ENCODE measurements at places on chromosomes 3 and 15.

DNA sequence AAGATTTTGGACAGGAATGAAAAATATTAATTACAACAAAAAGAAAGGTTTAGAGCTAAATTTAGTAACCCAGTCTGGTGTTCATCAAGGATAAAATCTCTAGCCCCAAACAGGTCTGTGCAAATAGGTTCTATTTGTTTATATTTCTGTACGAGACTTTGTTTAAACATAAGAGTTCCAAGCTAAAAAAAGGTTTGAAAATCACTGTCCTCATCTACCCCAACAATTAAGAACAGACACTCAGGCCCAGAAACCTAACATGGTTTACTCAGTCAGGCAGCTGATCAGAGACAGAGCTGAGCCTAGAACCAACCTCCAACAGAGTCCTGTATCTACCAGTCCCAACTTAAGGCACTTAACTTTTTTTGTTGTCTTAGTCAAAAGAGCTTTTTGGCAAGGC is 49.3 kb downstream of the SNX4 start:
- DNase-seq, result no peak

- no peak for DNase-seq
These were observed 7.9 kb upstream of the GOLGA8B start for GRCh38 chr15:34591306-34591705.

DNA sequence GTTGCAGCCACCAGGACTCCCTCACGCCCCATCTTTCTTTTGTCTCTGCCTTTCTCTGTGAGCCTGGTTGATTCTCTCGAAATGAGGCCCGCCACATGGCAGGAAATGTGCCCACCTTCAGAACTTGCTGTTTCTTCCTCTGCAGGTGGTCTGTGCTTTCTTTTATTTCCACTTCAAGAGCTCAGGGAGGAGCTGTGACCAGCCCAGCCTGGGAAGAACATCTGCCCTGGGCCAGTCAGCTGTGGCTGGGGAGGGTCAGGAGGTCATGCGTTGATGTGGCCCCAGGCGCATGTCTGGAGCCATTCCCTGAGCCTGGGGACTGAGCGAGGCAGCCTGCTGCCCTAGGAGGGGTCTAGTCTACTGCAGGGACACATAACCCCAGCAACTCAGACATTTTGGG is 8.0 kb downstream of the FBLN2 start:
- DNase-seq, result no peak

DNA sequence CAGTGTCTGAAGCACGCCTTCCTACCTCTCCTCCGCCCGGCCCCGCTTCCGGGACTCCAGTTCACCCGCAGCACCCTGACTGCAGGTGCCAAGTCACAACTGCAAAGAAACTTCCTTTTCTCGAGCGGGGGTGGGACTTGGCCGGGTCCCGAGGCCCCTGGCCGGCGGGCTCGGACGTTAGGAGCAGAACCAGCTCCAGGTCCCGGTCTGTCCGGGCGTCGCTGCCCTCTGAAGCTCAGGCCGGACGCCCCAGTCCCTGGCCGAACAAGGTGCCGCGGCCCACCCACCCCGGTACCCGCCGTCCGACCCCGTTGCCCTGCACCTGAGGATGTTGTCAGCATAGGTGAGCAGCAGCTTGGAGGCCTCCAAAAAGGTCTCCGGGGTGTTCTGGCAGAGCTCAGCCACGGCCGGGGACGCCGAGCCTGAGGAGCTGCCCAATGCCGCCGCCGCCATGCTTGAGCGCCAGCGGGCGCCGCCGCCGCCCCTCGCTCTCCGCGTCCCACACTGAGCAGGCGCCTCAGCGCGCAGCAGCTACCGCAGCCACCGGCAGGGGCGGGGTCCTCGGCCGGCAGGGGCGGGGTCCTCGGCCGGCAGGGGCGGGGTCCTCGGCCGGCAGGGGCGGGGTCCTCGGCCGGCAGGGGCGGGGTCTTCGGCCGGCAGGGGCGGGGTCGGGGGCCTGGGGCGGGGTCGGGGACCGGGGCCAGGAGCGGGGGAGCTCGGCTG is at the start of gene NGLY1:
Gene NGLY1 (minus strand): TSS at position 506 of the 723 bp plus-strand sequence. CDS start 53 bp downstream, at position 453.
- DNase-seq, result peak; percentile 52

- DNase-seq, result no peak
These were observed 6.0 kb downstream of the CHCHD4 start for GRCh38 chr3:14118400-14119381.

- DNase-seq, result no peak
These were observed 185.6 kb downstream of the PLCL2 start for GRCh38 chr3:17070161-17070959.

DNA sequence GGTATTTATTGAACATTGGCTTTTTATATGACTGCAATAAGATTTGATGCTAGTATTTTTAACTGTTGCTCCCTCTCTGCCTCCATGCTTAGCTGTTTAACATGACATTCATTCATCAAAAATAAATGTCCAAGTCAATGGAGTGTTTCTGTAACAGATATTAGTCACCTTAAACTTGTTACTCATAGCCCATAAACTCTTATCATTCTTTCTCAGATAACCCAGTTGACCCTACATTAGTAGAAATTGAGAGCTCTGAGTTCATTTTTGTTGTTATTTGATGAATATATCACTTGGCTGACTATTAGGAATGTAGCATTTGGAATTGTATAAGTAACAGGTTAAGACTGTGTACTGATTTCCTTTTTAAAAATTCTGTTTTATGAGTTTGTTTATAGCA is 201.1 kb downstream of the UBE2E2 start:
- DNase-seq, result peak; percentile 56

GRCh38 chr3:105880681-105881290 is 12.0 kb upstream of the CBLB start:
- no peak for DNase-seq

DNA sequence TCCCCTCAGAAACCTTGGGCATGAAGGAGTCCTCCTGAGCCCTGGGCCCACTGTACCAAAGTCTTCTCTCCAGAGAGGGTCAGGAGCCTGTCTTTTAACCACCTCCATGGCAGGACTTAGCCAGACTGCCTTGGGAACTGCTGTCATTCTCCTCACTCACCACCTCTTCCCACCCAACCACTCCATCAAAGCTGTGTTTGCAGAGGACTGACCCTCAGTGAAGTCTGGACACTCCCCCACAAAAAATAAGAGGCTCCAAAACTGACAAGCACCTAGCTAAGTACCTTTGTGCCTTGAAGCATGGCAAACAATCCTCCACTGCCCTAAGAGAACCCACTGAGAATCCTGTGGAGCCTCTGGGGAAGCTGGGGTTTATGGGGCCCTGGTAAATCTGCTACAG is 2.3 kb upstream of the SCAP start:
- no peak for DNase-seq

DNA sequence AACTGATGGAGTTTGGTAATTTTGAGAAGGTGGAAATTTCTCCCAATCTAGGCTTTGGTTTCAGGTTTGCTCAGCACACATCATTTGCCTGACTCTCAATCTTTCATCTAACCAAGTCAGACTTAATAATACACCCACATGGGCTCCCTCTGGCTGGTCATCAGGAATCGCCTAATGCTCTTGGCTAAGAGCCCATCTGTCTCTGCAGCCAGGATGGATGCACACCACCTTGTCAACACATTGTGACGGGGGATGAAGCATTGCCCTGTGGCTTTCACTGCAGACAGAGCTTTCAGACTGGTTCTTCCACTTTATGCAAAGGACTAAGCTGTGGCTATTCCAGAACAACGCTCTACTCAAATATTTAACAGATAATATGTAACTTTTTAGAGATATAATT is 3.0 kb upstream of the HDGFL3 start:
- peak; percentile 64 for DNase-seq

DNA sequence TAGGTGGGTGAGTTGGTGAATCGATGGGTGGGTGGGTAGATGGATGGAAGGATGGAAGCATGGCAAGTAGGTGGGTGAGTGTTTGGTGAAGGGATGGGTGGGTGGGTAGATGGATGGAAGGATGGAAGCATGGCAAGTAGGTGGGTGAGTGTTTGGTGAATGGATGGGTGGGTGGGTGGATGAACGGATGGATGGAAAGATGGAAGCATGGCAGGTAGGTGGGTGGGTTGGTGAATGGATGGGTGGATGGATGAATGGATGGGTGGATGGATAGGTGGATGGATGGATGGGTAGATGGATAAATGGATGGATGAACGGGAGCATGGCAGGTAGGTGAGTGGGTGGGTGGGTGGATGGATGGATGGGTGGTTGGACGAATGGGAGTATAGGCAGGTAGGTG is 65.1 kb downstream of the SLC6A1 start:
- DNase-seq, result no peak

- no peak for DNase-seq
These were observed 322.2 kb upstream of the SEMA6D start for GRCh38 chr15:47395076-47395475.

- DNase-seq, result no peak
These were observed 17.9 kb downstream of the LPP start for GRCh38 chr3:188171682-188172467.

DNA sequence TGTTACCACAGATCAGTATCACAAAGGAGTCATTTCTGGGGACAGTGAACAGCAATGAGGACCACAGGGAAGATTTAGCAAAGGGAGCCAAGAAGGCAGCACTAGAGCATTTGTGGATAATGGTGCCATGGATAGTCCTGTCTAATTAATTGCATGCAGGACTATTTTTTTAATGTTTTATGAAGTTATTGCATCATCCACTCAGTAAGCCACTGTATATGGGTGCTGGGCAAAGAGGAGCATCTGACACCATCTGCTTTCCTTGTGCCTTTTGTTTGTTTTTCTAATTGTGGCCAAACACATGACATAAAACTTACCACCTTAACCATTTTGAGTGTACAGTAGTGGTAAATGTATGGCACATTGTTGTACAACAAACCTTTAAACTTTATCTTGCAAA is 301.1 kb upstream of the LRRFIP2 start:
- no peak for DNase-seq

DNA sequence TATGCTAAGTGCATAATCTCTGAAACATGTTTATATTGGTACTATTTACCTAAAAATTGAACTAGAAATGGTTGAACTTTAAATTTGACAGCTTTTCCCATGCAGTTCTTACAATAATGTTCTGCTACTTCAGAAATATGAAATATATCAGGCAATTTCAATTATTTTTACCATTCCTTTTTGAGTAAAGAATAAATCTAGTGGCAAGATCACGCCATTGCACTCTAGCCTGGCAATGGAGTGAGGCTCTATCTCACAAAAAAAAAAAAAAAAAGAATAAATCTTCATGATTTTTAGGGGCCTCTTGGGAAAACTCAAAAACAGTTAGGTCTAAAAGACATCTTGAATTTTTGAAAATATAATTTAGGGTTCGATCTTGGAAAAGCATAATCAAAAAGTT is 10.6 kb upstream of the DNAAF4 start:
- DNase-seq, result no peak

DNA sequence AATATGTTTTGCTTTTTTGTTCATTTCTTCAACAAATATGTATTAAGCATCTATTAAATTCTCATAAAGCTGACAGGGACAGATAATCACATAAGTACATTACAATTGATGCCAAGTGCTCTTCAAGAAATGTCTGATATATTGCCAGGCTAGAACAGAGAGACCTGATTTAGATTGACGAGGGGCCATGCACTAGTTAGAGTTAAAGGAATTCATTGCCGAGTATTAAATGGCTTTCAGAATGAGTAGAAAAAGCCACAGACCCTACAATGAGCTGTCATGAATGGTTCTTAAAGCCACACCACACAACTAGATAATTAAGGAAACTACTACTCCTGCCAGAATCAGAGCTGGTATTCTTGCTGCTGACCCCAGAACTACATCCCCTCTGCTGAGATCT is 250.2 kb upstream of the MME start:
- no peak for DNase-seq

DNA sequence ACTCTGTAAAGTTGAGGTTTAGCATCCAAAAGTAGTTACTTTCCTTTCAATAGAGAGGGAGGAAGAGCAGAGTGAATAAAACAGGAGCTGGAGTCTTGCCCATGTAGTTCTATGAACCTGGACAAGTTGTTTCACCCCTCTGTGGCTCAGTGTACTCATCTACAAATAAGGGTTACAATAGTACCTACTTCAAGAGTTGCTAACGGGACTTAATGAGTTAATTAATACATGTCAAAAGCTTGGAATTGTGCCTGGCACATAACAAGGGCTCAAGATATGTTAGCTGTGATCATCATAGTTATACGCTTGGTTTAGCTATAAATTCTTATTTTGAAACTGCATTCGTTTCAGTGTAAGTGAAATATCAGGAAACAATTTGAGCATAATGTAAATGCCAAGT is 388.5 kb upstream of the THBS1 start:
- DNase-seq, result peak; percentile 63

DNA sequence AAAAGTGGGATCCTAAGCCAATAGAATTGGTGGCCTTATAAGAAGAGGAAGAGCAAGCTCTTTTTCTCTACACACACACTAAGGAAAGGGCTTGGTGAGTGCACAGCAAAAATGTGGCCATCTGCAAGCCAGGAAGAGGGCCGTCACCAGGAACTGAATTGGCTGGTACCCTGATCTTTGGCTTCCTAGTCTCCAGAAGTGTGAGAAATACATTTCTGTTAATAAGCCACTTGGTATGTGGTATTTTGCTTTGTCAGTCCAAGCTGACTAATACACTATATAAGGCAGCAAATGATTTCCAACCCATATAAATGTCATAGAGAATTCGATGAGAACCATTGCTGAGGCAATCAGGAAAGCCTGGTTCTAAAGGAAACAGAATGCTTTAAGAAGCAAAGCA is 816.3 kb upstream of the SEMA6D start:
- no peak for DNase-seq

GRCh38 chr3:52399131-52399530 is 45.8 kb downstream of the SEMA3G start:
- no peak for DNase-seq

GRCh38 chr15:26864664-26865191 is 2.1 kb upstream of the GABRA5 start:
- DNase-seq, result peak; percentile 21

DNA sequence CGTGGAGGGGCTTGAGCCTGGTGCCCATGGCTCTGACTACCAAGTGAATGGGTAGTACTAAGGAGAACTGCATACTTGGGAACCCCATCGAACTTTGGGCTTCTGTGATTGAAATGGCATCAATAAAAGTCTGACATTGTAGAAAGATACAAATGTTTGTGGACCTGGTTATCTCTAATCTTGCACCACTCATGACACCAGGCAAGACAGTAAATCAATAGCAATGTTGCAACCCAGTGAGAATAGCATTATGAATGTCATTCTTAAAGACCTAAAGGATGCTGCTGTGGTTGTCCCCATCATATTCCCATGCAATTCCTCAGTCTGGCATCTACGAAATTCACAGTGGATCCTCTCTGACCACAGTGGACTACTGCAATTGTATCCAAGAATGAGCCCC is 233.6 kb upstream of the LYSMD4 start:
- no peak for DNase-seq
